ENCODE measurements at places on chromosomes 7 and 10.
A peak's percentile ranks its signal among the peaks of the same experiment; 100 is the strongest.

DNA sequence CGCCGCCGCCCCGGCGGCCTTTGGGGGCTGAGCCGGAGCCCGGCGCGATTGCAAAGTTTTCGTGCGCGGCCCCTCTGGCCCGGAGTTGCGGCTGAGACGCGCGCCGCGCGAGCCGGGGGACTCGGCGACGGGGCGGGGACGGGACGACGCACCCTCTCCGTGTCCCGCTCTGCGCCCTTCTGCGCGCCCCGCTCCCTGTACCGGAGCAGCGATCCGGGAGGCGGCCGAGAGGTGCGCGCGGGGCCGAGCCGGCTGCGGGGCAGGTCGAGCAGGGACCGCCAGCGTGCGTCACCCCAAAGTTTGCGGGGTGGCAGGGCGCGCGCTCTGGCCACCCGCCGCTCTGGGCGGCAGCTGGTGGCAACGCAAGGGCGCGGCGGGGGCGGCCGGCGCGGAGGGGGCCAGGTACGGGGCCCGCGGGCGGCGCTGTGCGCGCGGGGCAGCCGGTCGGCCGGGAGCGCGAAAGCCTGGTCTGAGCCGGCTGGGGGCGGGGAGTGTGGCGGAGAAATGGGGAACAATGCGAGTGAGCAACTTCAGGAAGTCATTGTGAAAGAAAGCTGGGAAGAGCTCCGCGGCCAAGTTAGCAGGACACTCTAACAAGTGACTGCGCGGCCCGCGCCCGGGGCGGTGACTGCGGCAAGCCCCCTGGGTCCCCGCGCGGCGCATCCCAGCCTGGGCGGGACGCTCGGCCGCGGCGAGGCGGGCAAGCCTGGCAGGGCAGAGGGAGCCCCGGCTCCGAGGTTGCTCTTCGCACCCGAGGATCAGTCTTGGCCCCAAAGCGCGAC, at the start of gene IKZF1:
TSS of gene IKZF1 (plus strand) at position 588 of the 782 bp plus-strand sequence. CDS start 14,346 bp downstream, outside the sequence.
- DNase-seq, result no peak

DNA sequence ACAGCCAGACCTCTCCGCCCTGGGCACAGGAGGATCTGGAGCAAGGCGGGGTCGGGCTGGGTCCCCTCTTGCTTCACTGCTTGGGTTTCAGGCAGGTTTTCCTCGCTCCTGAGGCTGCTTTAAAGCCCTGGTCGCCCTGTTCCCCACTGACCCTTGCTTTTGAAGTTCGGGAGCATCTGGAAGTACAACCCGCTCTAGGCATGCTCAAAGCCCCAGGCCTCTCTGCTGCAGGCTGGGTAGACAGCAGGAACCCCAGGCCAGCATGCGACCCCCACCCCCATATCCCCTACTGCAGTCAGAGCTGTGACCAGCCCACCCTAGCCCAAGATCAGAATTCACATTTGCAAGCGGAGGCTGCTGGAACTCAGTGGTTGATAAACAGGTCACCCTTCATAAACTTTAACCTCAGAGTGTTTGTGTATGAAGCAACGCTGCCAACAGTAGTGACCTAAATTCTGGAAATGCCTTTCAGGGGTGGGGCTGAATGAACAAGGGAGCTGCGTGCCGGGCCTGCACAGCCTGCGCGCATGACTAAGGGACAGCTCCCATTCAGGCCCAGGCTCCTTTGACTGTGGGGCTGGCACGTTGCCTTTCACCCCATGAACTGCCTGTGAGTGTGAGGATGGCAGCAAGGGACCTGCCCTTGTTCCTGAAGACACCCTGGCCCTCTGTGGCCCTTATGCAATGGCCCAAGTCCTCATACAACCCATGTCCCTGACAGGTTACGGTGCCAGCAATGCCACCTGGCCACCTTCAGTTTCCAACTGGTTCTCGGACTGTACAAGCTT, 52.5 kb downstream of the PROSER2 start:
- DNase-seq, result peak; percentile 98

- DNase-seq, result no peak
Observed at GRCh38 chr7:94472608-94473007, 37.0 kb upstream of the CASD1 start.

DNA sequence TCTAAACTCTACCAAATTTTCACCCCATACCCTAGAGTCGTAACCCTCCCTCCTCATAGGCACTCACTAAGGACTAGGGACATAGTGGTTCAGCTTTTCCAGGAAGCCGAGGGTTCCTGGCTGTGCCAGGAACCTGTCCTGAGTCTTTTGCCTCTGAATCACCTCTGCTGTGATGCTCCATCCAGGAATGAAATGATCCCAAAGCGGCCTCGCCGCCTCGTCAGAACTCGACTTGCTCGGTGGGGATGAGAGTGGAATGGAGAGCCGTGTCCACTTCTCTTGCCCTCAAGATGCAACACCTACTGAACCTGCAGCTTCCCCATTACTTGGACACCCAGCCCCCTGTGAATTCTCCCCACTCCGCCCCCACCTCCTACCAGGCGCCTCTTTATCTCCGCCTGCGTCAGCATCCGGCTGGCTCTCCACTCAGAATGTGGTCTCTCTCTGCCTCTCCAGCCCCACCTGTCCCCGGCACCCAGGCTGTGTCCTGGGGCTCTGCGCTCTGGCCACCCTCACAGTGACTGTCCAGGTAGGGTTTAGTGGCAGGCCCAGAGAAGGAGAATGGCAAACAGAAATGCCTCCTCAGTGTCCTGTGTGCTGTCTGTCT, 366.1 kb upstream of the ZNF32 start:
- DNase-seq, result no peak

- DNase-seq, result no peak
Observed at GRCh38 chr10:31134311-31134952, 102.8 kb upstream of the ZNF438 start.

GRCh38 chr10:131915990-131916766, 15.4 kb downstream of the PPP2R2D start:
- no peak for DNase-seq

- no peak for DNase-seq
Observed at GRCh38 chr7:100396421-100396982, 23.2 kb downstream of the PILRA start.

- DNase-seq, result no peak
Observed at GRCh38 chr7:26531926-26532325, 240.3 kb downstream of the SNX10 start.

- no peak for DNase-seq
Observed at GRCh38 chr7:151711906-151712809, 164.8 kb downstream of the PRKAG2 start.

- no peak for DNase-seq
Observed at GRCh38 chr10:21385996-21386585, 139.4 kb downstream of the SKIDA1 start.

DNA sequence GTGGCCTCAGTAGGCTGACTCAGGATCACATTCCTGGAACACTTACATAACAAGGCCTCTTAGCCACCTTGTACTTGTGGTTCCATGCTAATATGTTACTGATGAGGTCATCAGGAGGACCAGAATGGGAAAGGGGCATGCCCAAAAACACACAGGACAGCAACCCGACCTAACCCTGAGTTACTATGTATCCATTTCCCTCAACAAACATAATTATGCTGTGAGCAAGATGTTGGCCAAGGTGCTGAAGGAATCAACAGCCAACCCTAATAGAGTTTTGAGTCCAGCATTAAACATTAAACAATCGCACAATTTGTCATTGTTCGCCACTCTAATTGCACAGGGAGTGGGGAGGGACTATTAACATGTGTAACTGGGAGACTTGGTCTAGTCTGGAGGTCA, 129.4 kb downstream of the PLPP4 start:
- no peak for DNase-seq

DNA sequence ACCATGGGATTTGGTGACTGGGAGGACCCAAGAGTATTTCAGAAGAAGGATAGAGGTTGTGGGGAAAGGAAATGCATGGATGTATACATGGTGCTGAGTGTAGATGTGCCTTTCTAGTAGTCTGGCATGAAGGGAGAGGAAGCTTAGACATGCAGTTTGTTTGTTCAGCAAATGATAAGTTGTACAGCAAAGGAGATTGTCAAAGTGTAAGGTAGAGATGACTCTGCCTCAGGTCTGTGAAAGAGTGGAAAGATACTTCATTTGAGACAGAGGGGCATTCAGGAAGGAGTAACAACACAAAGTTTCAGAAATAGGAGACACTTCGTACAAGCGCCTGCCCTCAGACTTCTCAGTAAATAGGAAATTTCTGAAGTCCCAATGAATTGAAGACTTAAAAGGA, 152.3 kb downstream of the CELF2 start:
- DNase-seq, result no peak

DNA sequence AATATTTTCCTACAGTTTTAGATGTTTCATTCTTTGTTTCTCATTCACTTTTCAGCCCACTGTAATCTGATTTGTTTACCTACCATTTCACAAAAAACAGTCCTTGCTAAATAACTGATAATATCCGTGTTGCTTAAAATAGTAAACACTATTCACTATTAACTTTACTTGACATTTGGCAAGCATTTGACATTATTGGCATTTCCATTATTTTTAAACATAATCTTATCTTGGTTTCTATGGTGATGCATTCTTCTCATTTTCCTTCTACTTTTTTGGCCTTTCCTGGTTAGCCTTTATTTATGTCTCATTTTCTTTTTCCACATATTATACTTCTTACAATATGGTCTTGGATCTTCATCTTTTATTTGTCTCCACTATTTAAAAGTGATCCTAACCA, 715.3 kb downstream of the DNAJB9 start:
- no peak for DNase-seq

- DNase-seq, result peak; percentile 39
Observed at GRCh38 chr7:112481833-112482670, 1.3 kb downstream of the LSMEM1 start.

GRCh38 chr7:145644426-145645134, 472.0 kb upstream of the CNTNAP2 start:
- DNase-seq, result peak; percentile 4

- no peak for DNase-seq
Observed at GRCh38 chr10:128053356-128053755, 72.9 kb downstream of the MKI67 start.

DNA sequence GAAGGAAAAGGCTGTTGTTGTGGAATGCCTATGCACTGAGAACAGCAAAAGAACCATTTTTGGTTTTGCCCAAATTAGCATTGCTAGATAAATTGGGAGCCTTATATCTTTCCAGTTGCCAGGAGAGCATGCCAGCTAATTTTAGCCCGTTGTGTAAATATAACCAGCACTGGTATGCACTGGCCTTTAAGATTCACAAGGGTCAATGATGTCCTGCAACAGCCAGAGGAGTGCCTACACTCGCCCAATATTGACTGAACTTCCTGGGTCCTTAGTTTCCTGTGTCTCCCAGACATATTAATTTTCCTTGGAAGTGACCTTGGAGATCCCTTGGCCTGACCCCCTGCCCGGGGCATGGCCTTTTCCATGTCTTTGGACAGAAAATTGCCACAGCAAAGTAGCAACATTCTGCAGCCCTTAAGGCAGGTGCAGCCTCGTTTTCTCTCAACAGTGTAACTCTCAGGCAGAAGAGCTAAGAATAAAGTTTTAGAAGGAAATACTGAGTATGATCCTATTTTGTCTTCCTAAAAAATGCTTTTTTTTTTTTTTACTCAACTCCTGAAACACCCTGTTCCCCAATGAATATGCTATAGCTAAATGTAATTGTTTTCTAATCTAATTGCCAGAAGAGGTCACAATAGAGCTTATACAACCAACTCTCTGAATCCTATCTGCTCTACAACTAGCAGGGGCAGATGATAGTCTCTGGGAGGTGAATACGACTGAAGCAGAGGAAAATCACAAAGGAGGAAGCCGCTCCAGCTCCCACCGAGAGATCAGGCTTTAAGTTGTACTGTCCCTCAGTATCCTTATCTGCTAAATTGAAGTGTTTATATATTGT, 131.9 kb upstream of the PCGF5 start:
- DNase-seq, result peak; percentile 23

DNA sequence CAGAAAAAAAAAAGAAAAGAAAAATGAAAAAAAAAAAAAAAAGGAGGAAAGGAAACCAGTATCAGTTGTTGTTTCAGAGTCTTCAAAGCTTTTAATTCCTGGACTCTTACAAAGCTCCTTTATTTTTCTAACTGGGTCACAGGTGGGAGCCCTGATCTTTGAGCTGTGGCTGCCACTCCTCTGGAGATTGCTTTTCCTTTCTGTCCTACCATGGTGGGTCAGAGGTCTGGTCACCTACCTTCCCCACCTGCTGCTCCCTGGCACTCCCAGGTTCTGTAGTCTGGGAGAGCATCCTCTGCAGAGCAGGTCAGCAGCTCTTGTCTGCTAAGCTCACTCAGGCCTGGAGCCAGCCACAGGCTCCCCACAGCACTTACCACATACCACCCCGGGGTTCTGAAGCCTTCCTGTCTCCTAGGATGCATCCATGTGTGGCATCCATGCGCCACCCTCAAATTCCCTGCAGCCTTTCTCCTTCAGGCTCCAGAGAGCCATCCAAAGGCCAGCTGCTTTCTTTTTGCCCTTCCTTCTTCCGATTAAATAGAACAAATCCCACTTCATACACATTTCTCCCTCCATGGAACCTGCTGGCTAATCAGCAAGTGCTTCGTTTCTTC, 73.2 kb upstream of the TPK1 start:
- no peak for DNase-seq

DNA sequence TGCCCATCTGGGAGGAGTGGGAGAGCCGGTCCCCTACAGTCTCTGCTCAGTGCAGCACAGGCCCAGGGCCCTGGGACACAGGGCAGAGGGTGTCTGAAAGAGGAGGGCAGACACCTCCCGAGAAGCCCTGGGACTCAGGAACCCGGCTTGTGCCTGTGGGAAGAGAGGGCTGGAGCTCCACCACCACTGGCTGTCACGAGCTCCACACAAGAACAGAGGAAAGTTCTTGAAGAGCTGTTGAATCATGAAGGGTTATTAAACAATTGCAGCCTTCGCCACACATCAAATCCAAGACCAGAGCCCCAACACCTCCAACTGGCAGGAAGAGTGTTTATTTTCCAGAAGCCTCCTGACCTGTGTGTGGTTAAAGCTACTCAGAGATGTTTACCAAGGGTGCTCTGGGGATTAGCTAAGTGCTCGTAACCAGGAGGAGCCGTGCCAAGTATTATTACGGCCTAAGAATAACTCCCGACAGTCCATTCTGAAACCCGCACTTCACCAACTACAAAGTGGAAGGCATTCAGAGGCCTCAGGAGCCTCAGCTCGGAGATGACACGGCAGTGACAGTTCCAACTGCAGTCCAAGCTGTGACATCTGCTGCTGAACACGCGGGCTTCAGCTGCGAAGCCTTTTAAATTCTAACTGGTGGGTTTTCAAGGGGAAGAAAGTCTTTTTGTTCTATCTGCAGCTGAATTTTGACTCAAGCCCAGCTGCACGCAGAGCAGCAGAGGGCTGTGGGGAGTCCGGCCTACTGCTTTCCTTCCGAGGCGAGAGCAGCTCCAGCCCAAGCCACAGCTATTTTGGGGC, 75.1 kb downstream of the MAD1L1 start:
- no peak for DNase-seq

DNA sequence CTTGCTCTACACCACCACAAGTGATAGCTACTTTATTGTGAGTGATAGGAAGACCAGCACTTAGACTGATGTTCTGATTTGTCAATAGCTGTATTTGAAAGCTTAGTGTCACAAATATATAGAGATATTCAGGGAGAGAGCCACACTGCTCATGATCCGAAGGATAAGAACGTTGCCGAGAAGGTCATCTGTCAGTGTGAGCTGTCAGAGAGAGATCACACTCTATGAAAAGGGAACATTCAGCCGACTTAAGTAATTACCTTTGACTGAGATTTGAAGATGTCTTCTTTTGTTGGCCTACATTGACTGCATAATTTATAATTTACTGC, 322.6 kb downstream of the TFEC start:
- DNase-seq, result no peak

Data from A549 (cell line).